ENCODE measurements at places on chromosomes 5 and 9.

DNA sequence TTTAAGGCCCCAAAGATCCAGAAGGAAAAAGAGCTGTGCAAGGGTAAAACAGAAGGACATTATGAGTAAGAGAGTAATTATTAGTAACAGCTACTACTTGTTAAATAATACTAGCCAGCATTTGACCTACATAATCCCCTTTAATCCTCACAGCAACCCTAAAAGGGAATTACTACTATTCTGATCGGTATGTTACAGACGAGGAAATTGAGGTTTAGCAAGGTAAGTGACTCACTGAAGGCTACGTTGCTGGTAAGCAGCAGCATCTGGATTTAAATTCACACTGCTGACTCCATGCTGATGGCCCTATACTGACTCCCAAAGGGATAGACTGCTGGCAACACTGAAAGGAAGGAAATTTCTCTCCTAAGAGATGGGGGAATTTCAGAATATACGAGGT lies 3.7 kb upstream of the FSD1L start:
- no peak for DNase-seq

GRCh38 chr5:140111859-140112551 lies 1.9 kb upstream of the PURA start:
- DNase-seq: no peak

DNA sequence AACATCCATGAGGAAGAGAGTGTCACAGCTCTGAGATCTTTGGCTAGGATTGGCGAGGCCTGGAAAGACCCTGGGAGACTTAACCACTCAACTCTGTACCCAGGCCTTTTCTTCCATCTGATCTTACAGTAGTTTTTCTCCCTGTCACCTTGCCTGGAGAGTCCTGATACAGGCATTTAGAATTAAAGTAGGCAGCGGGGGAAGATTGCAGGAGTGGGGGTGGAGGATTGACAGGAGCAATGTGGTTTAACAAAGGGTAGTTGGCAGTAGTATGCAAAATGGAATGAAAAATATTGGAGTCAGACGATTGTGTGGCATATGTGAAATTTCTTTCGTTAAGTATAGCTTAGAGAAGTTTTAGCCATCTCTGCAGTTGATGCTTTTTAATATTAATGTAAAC lies 16.9 kb downstream of the TMEFF1 start:
- no peak for DNase-seq

DNA sequence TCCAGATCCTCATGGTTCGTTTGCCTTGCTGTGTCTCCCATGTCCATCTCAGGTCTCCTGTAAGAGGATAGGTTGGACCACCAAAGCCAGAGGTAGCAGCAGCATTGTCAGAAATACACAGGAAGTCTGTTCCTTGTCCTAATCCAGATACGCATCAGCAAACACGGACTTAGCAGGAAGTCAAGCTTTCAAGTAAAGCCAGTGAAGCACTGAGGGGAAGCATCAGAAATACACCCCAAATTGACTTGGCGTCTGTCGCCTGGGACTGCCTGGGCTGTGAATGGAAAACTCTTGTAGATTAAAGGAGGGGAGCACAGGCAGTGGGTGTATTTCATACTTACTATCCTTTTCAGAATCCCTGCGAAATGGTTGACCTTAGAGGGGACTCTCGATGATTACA lies 171.3 kb downstream of the PSAT1 start:
- no peak for DNase-seq

- no peak for DNase-seq
These were observed 5.7 kb downstream of the SUSD1 start for GRCh38 chr9:112169368-112169767.

GRCh38 chr5:149215478-149216090 lies 56.1 kb upstream of the AFAP1L1 start:
- DNase-seq: no peak

- DNase-seq: no peak
These were observed 61.5 kb downstream of the BASP1 start for GRCh38 chr5:17278931-17279330.

DNA sequence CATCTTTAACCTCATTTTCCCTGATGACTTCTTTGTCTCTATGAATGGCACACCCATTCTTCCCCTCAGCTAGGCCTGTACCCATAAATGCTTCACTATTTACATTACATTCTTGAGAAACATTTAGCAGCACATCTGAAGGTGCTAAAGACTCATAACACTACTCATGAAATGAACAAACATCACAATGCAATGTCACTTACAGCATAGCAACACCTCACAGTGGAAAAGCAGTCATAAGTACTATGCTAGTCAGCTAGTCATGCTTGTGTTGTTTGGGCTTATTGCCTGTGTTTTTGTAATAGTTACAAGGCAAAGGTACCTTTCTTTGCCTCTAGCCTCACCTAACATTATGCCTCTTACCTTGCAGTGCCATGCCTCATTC lies 228.9 kb downstream of the KIAA0825 start:
- DNase-seq: no peak

- DNase-seq: peak; percentile 23
These were observed 176.3 kb downstream of the MACROH2A1 start for GRCh38 chr5:135222771-135223170.

GRCh38 chr5:101062902-101063301 lies 159.8 kb upstream of the ST8SIA4 start:
- no peak for DNase-seq

- DNase-seq: no peak
These were observed 79.0 kb downstream of the PRLR start for GRCh38 chr5:35151146-35151920.

GRCh38 chr9:136963751-136964150 lies 11.7 kb downstream of the LCN12 start:
- no peak for DNase-seq

- DNase-seq: no peak
These were observed 79.5 kb upstream of the ERCC6L2 start for GRCh38 chr9:95796029-95796428.

GRCh38 chr5:126624534-126624933 lies 23.8 kb downstream of the PHAX start:
- DNase-seq: no peak

DNA sequence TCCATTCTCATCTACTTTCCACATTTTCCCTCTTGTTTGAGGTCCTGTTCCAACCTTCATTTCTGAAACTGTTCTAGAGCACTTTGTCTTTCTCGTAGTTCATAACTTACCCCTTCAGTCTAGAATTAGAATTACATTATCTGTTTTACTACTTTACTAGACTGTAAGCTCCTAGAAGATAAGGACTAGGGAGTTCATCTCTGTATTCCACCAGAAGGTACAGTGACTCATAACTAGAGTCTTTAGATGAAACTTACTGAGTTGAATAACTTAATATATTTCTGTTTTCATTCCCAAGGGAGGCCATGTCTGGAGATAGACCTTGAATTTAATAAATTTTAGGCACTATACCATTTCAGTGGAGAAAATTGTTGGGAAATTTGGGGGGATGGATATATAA lies 38.7 kb downstream of the G3BP1 start:
- no peak for DNase-seq

DNA sequence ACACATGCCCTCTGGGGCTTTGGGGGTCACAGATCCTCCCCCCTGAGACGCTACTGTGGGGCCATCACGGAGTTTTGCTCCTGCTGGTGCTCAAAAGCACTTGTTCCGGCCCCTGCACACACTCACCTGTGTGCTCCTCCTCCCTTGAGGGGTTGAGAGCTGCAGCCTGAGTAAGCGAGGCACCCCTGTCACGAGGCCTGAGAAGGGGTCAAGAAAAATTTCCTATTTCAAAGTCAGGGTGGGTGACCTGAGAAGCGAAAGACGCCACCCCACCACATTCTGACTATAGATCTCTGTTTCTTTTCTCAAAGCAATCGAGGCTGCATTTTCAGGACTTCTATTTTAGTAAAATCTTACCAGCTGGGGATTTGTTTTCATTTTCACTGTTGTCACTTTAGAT lies 138.5 kb downstream of the DCP2 start:
- no peak for DNase-seq

DNA sequence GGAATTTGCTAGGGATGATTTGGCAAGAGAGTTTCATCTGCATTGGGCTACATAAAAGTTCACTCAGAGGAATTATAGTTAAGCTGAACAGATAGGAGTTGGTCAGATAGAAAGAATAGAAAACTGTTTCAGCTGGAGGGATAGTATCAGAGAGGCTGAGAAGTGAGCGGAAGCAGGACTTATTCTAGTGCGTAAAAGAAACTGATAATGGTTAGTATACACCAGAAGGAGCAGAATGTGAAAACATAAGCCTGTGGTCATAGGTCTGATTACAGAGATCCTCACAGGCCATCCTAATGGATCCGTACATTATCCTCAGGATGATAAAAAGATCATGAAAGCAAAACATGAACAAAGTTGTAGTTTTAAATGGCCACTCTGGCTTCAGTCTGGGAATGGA lies 585.2 kb downstream of the BRINP1 start:
- no peak for DNase-seq

DNA sequence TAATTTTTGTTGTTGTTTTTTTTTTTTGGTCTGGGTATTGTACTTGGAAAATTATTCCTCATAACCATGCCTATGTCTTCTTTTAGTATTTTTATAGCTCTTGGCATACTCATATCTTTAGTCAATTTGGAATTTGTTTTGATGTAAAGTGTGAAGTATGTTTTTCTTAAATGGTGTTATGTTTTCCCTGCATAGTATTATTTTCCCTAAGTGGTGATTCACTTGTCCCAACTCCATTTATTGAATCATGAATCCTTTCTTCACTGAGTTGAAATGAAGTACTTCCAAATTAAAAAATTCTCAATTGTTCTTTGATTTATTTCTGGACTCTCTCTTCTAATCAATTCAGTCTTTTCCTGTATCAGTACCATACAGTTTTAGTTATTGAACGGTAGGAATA lies 46.5 kb downstream of the POLK start:
- DNase-seq: no peak

DNA sequence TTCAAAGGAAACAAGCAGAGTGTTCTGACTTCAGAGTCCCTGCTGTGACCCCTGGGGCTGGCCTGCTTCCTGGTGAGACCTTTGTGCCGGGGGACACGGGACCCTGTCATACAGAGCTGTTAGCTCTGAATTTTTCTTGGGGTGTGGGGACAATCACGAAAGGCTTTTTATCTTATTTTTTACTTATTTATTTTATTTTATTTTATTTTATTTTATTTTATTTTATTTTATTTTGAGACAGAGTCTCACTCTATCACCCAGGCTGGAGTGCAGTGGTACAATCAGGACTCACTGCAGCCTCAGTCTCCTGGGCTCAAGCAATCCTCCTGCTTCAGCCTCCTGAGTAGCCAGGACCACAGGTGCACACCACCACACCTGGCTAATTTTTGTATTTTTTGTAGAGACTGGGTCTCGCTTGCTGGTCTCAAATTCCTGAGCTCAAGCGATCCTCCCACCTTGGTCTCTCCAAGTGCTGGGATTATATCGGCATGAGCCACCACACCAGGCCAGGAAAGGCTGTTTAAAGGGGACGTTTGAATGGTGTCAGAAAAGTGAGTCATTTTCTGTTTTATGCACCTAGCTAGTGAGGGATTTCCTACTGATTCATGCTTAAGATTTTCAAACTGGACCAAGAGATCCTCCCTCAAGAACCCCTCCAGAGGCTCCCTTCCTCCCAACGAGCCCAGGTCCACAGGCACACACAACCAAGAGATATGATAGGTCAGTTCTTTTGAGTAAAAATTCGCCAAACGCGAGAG lies 75.7 kb downstream of the OLFM1 start:
- no peak for DNase-seq

GRCh38 chr5:61053937-61054336 lies 108.3 kb downstream of the SMIM15 start:
- no peak for DNase-seq

DNA sequence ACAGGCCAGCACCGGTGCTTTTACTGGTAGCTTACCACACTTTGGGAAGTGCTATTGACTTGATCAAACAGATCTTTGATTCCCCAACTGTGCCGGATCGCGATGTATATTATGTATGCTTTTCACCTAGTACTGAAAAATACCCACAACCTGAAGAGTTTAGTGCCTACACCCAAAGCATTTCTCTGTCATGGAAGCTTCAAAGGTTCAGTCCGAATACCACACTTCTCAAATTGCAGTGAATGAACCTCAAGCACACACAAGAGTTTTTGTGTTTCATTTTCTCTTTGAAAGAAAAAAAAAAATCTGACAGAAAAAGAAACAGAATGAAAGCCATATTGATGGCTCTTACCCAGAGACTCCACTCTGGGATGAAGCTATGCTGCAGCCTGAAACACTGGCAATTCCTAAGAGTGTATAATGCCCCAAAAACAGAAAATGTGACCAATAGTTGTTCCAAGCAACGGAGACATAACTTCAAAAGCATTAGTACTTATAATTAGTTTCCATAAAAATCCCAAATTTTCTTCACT lies 100.9 kb downstream of the EBF1 start:
- no peak for DNase-seq

DNA sequence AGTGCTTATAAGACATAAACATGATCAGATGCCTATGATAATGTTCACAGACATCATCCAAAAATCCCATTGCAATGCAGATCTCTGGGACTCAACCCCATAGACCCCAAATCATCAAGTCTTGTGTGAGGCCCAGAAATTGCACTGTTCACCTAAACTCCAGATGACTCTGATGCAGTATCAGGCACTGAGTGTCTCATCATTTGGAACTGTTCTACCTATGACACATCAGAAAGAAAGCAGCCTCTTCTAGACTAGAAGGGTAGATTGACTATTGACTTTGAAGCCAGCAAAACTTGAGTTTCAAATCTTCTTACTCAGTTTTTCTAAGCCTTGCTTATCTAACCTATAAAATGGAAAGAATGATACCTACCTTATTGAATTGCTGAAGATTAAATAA lies 58.7 kb upstream of the PAPPA start:
- no peak for DNase-seq

- no peak for DNase-seq
These were observed 46.9 kb downstream of the ARL15 start for GRCh38 chr5:54263447-54263846.

- no peak for DNase-seq
These were observed 61.3 kb downstream of the GLIS3 start for GRCh38 chr9:4238522-4238921.

GRCh38 chr5:10559871-10560270 lies 4.0 kb upstream of the ANKRD33B start:
- no peak for DNase-seq

DNA sequence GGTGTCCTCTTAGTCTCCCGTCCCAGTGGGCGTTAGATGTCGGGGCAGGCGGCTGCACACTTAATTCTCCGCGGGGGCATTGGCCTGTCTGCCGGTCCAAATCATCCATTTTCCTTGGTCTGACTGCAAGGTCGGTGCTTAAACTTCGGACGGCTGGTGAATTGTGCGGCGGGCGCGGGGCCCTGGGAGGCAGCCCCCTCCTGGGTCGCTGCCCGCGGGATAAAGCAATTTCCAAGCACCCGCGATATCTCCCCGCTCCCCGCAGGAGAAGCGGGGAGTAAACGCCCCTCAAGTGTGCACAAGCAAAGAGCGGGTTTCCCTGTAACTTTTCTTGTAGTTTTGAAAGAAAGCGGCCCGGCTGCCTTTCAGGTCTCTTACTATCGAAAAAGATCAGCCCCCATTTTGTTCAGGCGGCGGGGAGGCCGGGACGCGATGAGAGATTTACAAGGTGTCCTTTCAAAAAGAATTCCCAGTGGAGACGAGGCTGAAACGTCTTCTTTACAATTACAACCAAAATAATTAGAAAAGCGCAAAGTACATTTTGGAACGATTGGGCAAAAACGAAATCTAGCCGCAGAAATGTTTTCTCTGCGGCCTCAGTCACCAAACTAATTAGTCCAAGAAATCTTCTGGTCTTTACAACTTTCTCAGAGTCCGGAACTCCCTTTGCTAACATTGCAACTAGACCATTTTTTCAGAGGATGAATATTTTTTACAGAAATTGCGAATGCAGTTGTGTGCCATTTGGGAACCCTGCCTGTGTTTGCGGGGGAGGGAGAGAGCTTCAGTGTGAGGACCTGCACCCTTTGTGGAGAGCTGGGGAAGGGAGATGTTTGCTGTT lies 1.8 kb downstream of the IRX1 start:
- no peak for DNase-seq

GRCh38 chr5:100634937-100635534 lies 99.9 kb downstream of the FAM174A start:
- no peak for DNase-seq
